Activated T-helper 9 cell treated with anti-CD3 and anti-CD28 coated beads, Interleukin-2, amount 50 U/mL, for 16 hours (primary cell): ENCODE measurements at places on chromosomes 5 and 9.

GRCh38 chr9:124593651-124594058, 86.5 kb upstream of the NR5A1 start:
- DNase-seq = no peak

DNA sequence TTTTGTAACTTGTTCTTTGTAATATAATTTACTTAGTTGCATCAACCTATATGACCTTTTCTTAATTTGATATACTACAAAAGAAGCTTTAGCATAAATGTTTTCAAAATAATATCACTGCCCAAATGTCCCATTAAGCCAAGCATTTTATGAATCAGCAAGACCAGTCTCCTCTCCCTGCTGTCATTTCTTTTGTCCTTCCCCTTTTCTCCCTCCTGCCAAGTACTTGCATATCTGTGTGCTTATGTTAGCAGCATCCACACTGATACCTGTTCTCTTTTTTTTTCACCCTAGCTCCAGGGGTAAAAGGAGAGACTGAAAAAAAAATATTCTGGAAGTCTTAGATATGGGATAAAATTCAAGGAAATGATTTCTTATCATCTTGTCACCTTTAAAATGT, 69.7 kb downstream of the ZSWIM6 start:
- DNase-seq = no peak

GRCh38 chr9:27571011-27571410, 2.3 kb downstream of the C9orf72 start:
- DNase-seq = no peak

GRCh38 chr5:123207081-123207537, 118.1 kb downstream of the PRDM6 start:
- no peak for DNase-seq
